ENCODE measurements at places on chromosomes 3 and 15.

- no peak for DNase-seq
Measured at GRCh38 chr3:49665822-49666519, 8.2 kb upstream of the APEH start.

DNA sequence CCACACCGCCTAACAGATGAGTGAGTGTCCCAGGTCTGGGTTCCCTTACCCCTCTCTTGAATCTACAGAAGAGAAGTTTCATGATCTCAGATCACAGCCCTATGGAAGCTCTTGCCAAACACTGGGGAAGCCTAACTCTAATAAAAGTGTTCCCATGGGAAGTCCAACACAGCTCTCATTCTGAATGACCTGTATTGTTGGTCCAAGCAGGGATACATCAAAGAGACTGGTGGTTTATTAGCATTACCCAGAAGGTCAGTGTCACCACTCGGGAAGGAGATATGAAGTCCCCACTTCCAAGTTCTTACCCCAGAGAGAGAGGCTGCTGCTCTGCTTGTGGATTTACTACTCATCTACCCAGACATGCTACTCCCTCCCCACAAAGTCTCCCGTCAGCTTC is 9.0 kb upstream of the NCBP2 start:
- DNase-seq, result no peak

GRCh38 chr3:180980611-180981010 is 8.9 kb downstream of the DNAJC19 start:
- no peak for DNase-seq

GRCh38 chr3:55483196-55484095 is 3.7 kb downstream of the WNT5A start:
- DNase-seq, result no peak

- no peak for DNase-seq
Measured at GRCh38 chr3:59084583-59084982, 34.8 kb upstream of the CFAP20DC start.

GRCh38 chr3:127790882-127791183 is 31.5 kb downstream of the MGLL start:
- no peak for DNase-seq

- no peak for DNase-seq
Measured at GRCh38 chr3:169871129-169871886, 1.6 kb upstream of the LRRC31 start.

- no peak for DNase-seq
Measured at GRCh38 chr3:105429034-105429762, 62.5 kb downstream of the ALCAM start.

DNA sequence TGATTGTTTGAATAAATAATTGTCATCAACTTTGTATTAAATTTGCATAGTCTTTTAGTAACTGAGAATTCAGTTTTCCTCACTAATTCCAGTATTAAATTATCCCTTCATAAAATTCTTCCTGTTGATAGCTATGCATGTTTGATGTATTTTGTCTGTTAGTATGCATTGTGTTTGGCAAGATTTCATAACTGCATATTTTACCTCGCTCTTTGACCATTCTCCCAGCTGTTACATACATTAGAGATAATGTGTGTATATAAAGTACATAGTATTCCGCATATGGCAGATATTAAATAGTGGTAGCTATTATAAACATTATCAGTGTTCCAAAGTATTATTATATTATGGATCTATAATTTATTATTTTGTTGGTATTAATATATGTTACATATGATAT is 10.6 kb upstream of the NFKBIZ start:
- DNase-seq, result no peak

DNA sequence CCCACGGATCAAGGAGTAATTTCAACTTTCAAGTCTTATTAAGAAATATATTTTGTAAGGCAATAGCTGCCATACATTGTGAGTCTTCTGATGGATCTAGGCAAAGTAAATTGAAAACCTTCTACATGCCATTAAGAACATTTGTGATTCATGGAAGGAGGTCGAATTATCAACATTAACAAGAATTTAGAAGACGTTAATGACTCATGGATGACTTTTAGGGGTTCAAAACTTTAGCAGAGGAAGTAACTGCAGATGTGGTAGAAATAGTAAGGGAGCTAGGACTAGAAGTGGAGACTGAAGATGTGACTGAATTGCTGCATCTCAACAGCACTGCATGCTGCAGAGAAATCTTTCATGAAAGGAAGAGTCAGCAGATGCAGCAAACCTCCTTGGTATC is 48.1 kb upstream of the DCUN1D1 start:
- DNase-seq, result no peak

- no peak for DNase-seq
Measured at GRCh38 chr3:130889416-130889946, 4.4 kb upstream of the ATP2C1 start.

- DNase-seq, result no peak
Measured at GRCh38 chr3:137324114-137324513, 366.3 kb downstream of the IL20RB start.

DNA sequence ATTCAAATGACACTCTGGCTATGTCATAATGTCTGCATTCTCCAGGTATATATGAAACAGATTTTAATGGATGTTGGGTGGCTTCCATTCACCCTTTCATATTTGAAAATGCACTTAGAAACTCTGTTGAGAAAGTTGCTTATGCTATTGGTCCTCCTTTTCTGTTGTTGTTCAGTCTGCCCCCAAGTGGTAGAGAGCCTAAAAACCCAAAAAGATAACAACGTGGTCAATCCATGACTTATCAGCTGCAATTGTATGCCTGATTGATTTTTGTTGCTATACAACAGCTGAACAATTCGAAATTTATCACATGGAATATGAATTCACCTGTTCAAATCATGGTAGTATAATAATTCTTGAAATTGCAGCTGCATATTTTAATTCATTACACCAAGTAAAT is 279.8 kb downstream of the ROBO2 start:
- DNase-seq, result peak; percentile 12

- DNase-seq, result no peak
Measured at GRCh38 chr3:52614689-52615088, 71.0 kb downstream of the PBRM1 start.

GRCh38 chr3:186099178-186099577 is 9.7 kb downstream of the ETV5 start:
- no peak for DNase-seq

GRCh38 chr15:78842519-78842918 is 30.2 kb upstream of the MORF4L1 start:
- no peak for DNase-seq

DNA sequence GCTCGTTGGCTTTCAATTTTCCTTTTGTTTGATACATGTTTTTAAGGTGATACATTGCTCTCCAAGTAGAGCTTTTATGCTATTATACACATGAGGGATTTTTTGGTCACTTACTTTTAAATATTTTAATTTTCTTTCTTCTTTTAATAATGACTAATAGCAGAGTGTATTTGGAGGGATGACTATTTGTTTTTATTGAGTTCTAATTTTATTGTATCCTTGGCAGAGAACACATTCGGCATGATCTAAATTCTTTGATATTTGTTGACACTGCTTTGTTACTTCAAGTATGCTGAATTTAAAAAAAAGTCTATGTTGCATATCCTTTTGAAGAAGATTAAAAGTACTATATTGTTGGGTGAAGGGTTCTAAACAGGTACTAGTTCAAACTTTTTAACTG is 149.9 kb upstream of the PDZRN3 start:
- no peak for DNase-seq

DNA sequence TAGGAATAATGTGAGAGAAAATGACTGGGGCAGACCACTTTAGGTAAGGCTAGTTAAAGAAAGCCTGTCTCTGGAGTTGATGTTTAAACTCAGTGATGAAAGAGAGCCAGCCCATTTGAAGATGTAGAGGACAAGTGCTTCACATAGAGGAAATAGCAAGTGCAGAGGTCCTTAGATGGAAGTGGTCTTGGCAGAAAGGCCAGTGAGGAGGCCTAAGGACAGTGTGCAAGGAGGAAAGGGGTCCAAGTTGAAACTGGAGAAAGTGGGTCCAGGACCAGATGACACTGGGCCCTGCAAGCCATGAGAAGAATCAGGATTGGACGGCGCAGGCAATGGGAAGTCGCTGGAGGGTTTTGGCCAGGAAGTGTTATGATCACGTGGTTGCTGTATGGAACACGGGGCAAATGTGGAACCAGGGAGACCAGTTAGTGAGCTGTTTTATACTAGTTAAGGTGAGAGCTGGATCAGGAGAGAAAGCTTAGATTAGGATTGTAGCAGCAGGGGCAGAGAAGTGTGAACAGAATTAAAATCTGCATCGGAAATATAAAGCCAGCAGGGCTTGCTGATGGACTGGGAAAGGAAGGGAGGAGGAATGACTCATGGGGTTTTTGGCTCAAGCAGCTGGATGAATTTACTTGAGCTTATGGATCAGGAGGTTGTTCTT is 48.0 kb upstream of the SCAANT1 start:
- DNase-seq, result no peak

DNA sequence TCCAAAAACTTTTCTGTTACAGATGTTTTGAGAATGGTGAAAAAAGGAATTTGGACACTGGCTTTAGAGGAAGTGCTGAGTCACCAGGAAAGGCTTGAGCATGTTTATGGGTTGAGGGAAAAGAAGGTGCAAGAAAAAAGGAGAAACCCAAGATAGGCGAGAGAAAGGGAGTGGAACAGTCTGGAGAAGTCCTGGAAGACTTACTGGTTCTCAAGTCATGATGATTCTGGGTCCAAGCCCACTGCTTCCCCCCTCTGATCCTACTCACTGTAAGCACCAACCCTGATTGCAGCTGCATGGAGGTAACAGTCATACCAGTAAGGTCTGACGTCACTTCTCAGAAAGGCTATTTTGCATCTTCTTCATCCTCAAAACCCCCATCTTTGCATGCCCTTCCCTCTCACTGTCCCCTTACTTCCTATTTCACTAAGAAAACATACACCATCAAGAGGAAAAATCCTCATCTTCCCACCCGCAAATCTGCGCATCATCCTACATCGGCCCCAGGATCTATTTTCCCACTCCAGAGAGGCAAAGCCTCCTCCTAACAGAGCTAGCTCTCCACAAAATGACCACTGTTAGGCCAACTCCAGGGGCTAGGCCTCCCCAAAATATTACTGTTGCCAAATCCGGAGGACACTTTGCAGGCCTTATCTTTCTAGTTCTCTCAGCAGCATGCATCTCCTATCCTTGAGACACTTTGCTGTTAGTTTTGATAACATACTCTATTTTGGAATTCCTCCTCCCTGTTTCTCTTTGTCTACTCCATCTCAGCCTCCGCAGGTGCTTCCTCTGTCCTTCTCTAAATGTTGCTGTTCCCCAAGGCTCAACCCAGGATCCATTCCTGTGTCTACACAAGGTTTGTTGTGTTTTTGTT is 3.2 kb upstream of the ATP13A3 start:
- no peak for DNase-seq

Data from iPS-NIHi11 (cell line).